ENCODE measurements at places on chromosomes 7 and 10.

DNA sequence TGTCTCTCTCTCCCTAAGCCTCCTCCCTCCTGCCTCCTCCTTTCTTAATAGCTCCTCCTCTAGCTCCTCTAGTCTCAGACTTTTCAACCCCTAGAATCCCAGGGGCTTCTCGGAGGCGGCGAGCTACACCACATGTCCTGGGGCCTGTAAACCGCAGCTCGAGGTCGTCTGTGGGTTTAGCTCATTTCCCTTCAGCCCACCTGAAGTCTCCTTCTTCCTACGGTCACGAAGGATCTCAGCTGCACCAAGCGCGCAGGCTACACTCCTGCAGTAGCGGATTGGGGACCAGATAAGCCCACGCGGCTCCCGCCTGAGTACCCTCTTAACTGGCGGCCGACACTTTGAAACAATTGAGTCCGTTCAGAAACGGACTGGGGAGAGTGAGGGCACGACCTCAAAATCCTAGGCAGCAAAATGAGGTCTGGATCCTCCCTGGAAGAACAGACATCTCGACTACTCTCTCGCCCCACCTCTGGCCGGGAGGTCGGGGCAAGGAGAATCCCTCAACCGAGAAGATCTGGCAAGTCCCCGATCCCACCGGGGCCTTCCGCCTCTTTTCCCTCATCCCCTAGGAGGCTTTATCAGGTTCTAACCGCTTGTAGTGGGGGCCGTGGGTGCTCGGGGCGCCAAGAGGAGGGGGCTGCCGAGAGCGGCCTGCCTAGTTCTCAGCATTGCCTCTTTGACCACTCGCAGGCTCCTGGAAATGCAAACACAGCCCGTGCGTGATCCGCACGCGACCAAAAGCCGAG is 1.3 kb upstream of the SORCS3 start:
- no peak for DNase-seq

- DNase-seq = no peak
These were observed 152.7 kb downstream of the BICC1 start for GRCh38 chr10:58665361-58665760.

- DNase-seq = no peak
These were observed 4.6 kb upstream of the PFKFB3 start for GRCh38 chr10:6198171-6198570.

DNA sequence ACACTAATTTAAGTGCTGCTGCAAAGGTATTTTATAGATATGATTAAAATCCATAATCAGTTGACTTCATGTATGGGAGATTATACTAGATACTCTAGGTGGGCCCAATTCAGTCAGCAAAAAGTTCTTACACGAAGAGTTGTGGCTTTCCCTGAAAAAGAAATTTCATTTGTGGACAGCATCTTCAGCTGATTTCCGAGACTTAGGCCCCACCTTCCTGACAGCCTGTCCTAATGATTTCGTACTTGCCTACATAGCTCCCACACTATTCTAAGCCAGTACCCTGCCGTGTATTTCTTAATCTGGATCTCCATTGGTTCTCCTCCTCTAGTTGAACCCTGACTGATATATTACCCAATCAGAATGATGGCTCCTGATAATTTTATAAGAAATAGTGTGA is 297.9 kb downstream of the EXOC4 start:
- DNase-seq = no peak

DNA sequence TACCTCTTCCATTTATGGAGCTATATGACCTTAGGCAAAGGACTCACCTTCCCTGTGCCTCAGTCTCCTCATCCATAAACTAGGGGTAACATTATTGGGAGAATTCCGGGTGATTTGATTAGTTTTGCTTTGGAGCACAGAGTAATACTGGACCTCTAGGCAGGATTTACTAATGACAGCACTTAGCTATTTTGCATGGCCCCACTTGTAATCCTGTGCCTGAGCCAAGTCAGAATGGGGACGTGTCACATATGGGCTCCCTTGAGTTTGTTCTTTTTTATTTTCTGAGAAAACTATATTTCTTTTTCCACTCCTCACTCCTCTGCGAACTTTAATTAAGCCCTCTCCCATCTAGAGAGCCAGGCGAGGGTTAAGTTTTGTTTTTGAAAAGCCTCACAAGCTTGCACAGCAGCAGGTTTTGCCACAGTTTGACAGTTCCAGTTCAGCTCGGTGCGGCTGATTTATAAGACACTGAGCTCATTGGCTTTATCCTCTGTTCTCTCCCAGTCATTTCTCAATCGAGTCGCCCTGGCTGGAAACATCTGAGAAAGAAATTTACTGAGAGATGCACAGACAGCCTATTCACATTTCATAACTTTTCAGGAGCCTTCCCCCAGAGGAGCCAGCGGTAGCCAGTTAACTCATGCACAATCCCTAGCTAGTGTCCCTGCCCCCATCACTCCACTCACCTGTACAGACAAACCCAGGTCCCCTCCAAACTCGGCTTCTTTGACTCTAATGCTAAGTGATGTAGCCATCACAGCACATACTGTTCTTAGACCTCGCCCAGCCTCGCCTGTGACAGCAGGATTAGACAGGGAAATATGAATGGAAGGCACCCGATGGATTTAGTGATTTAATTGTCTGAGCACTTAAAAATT is 441.9 kb upstream of the NPVF start:
- no peak for DNase-seq

GRCh38 chr7:112420236-112420861 is 29.9 kb upstream of the IFRD1 start:
- DNase-seq = no peak

DNA sequence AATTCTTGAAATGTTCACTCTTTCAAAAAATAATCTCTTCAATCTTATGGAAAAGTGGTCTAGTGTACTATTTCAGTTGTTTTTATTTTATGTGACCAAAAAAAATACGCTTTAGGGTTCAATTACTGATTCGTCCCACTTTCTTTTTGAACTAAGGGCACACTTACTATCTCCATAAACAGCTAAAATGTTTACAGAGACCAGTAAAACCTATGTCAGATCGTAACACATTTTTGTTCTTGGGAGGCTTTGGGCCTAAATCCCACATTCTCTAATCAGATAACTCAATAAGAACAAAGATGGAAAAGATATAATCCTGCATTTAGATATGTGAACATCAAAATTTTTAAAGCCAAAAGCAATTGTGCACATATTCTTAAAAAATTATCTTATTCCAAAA is 29.8 kb upstream of the EPC1 start:
- DNase-seq = no peak

- no peak for DNase-seq
These were observed 27.8 kb downstream of the MRC1 start for GRCh38 chr10:17836942-17837341.

- DNase-seq = no peak
These were observed 229.1 kb upstream of the GRB10 start for GRCh38 chr7:51011710-51012350.

GRCh38 chr10:51564896-51565510 is 134.4 kb downstream of the CSTF2T start:
- DNase-seq = no peak

- DNase-seq = no peak
These were observed 114.8 kb upstream of the LANCL2 start for GRCh38 chr7:55250313-55250712.

DNA sequence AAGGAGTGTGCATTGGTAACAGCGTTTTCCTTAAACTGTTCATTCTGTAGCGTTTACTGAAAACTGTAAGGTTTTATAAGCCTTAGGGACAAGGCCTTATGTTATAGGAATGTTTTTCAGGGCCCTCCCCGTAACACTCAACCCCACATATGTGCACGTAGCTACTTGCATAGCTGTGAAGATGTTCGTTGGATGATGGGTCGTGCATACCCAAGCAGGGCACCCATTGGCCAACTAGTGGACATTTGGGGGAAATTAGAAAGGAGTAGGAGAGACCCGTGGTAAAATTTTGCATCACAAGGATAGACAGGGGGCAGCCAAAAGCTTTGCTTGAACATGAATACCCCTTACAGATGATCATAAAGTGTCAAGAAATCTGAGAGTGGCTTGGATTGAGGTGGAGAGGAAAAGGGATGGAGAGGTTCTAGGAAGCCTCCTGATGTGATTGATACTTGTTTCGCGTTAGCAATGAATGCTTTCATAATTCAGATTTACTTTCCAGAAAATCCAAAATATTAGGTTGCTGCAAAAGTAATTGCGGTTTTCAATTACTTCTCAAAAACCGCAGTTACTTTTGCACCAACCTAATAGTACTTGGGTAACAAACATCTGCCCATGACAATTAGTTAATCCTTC is 878 bp downstream of the SEC61A2 start:
- no peak for DNase-seq

DNA sequence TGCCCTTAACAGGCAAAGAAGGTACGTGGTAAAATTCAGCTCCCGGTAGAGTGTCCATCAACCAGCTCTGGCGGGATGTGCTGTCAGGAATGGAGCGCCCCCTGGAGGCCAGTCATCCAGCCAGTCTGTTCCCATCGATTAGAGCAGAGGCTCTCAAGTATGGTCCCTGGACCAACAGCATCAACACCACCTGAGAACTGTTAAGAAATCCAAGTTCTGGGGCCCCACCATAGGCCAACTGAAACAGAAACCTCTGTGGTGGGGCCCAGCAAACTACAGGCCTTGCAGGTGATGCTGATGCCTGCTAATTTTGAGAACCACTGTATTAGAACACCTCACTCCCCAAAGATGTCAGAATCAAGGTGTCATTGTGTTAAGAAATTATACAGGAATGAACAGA is 109.2 kb downstream of the DPY19L1 start:
- DNase-seq = peak; percentile 47

DNA sequence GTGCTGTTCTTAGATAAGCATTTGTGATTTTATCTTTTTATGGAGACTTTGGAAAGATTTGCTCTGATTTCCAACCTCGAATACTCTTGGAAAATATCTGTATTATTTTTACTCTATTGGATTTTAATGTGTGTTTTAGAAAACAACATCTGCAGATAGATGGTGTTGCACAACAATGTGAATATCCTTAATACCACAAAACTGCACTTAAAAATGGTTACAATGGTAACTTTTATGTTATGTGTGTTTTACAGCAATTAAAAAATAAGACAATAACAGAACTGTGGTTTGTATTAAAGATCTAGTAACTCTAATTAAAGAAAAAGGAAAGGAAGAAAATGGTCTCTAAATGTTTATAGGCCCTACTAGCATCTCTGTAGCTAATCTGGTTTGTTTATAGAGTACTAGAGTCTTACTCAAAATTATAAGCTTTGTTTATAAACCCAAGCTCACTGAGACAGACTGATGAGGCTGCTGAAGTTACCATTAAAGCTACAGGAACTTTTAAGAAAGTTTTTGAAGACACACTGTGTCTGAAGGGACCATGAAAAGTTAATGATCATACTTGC is 74.6 kb upstream of the CC2D2B start:
- DNase-seq = no peak

GRCh38 chr10:33482486-33482885 is 148.0 kb upstream of the NRP1 start:
- no peak for DNase-seq
